Suppressor macrophage (primary cell): ENCODE measurements at places on chromosomes 16 and 17.
A peak's percentile ranks its signal among the peaks of the same experiment; 100 is the strongest.

DNA sequence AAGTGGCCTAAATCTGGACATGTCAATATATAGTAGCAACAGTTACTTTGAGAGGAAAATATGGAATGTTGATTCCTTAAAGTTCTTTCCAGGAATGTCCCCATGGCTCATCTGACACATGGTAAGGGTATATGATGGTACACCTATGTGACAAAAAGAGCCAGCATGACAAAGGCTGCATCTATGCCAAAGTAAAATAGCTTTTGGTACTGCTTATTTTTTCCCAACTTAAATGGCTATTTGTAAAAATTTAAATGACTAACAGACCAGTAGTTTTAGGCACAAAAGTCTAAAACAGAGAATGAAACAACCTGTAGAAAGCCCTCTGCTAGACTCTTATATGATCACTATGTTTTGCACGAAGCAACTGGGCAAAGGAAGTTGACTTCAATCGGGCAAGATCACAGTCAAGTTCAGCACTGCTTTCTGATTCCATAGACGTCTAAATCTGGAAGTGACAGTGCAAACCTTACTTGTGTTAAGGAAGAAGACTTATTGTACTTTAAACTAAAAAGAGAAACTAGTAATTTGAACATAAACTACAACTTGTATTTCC is 135.1 kb downstream of the SKAP1 start:
- DNase-seq, result peak; percentile 48

DNA sequence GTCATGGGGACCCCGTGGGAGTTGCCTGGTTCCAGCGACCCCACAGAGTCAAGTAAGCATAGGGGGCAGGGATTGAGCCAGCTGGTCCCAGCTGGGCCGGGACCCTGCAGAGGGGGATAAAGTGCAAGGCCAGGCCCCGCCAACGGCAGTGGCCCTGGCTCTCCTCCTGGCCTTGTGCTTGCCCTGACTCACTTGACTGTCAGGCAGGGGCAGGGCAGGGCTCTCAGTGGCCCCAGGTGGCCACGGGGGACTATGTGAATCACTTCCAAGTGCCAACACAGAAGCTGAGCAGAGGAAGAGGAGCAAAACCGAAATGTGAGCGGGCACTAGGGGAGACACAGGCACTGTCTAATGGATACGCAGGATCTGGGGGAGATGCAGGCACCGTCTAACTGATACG is 21.6 kb upstream of the NCBP3 start:
- no peak for DNase-seq

GRCh38 chr17:55673743-55674506 is 48.7 kb downstream of the TMEM100 start:
- DNase-seq, result peak; percentile 86

DNA sequence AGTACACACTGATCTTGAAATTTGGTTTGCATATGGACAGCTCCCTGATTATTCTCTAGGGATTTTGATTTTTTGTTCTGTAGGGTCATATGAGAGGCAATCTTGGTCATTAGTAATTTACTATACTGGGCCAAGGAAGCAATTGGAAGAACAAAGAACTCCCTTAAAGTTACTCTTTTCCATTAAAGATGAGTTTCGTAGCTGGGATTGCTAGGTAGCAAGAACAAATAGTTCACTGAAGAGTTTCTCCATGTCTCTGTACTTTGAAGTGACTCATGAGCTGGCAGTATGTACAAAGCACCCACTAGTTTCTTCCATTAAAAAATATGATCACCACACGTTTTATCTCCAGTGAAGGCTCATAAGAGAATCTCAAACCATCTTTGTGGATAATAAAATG is 6.2 kb upstream of the BCAS3 start:
- DNase-seq, result no peak

- DNase-seq, result no peak
Measured at GRCh38 chr17:61260071-61260797, 139.4 kb upstream of the TBX2 start.

GRCh38 chr16:29943846-29944799 is 17.8 kb upstream of the TMEM219 start:
- no peak for DNase-seq

DNA sequence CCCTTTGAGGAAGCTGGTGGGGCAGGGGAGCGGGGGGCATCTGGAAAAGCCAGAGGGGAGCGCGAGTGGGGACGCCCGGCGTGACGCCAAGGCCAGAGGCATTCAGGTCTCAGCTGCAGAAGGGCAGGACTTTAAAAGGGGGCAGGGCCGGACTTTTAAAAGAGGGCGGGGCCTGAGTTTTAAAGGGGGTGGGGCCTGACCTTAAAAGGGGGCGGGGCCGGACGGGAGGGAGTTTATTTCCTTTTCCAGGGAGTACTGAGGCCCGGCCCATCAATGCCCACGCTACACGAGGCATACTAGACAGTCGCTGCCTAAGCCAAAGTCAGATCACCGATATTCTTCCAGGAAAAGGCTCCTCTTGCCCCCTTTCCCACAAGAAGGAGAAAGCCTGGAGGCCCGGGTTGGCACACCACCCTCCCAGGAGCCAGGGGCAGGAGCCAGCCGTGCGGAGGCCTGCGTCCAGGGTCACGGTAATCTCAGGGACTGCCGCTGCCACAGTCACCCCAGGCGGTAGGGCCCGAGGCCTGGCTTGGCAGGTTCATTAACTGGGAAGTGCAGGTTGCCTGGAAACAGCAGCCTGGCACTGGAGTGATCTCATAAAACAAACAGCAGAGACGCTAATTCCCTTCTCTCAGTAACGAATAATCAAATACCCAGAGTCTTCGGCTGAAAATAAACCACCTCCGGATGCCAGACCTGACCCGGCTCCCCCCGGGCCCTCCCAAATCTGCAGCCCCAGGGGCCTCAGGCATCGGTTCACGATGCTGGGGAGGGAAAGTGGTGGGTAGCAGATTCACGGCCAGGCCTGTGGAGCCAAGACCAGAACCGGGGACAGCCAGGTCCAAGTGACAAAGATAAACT is 90.7 kb downstream of the TIMM22 start:
- DNase-seq, result peak; percentile 25

DNA sequence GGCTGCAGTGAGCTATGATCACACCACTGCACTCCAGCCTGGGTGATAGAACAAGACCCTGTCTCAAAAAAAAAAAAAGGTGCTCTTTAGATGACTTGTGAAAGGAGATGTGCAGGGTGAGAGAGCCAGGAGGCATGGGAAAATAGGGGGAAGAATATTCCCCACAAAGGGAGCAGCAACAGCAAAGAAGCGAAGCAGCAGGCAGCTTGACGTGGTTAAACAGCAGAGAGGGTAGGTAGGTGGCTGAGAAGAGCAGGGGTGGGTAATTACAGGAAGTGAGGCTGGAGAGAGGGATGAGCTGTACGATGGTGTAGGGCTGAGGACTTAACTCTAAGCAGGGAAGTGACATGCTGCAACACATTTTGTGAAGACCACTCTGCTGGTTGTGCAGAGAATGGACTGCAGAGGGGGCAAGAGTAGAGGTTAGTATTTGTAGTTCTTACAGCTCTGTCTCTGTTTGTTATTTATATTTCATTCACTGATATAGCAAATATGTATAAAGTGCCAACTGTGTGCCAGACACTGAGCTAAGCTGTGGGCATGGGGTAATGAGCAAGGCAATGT is 1.6 kb downstream of the HEATR3 start:
- DNase-seq, result peak; percentile 78

DNA sequence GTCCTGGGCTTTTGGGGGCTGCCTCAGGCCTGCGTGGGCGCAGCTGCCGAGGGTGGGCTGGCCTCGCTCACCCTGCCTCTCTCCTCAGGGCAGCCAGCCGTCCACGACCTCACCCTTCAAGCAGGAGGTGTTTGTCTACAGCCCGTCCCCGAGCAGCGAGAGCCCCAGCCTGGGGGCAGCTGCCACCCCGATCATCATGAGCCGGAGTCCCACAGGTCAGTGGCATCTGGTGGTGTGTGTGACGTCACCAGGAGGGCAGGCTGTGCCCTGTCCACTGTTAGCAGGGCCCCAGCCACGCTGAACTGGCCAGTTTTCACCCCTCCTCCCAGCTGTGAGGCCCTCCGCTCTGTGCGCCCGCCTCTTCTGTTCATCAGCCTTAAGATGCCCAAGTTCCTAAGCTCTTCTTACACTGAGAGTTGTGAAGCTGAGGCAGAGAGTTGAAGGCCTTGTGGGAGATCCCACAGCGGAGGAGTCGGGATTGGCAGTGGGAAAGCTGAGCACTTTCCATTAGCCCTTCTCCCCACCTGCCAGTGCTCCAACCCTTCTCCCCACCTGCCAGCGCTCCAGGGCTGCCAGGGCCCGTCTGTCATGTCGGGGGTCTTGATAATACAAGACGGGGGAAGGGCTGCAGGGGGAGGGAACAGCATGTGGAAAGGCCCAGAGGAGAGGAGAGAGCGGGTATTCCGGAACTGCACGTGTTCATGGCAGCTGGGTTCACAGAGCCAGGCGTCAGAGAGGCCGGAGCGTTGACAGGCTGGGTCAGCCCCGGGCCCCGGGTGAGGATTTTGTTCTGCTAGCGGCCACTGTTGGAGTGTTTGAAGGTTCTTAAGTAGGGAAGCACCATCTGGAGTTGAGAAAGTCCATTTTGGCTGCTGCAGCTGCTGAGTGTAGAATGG is 36.3 kb downstream of the OR1D5 start:
- no peak for DNase-seq

DNA sequence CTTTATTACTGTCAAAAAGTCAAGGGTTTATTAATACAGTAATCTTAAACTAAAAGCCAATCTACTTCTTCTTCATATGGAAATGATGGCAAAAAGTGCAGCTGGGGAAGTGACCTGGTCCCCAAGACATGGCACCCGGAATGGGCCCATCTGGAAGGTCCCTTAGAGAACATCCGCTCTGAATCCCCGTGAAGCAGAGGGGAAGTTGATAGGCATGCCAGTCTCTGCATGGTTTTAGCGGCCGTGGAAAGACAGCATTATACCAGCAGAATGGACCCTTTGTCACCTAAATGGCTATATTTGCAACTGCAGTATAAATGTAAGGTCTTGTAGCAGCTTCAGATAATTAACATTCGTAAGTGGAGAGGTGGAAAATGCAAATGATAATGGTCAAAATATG is 32.4 kb downstream of the COTL1 start:
- DNase-seq, result peak; percentile 62

DNA sequence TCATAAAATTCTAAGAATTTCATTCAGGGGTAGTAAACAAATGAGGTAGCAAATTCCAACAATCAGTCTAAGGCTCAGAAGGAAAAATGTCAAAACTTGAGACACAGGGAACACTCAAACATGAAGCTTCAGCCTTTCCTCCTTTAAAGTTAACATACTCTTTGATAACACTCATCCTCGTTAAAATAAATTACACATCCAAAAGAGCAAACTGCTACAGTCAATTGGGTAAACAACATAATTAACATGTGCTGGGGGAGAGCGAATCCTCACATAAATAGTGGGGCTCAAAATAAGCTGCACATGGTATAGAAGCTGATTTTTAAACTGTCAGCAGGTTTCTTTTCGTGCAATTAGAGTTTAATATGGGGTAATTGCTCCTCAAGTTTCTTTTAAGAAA is 12.9 kb downstream of the GRB2 start:
- no peak for DNase-seq

DNA sequence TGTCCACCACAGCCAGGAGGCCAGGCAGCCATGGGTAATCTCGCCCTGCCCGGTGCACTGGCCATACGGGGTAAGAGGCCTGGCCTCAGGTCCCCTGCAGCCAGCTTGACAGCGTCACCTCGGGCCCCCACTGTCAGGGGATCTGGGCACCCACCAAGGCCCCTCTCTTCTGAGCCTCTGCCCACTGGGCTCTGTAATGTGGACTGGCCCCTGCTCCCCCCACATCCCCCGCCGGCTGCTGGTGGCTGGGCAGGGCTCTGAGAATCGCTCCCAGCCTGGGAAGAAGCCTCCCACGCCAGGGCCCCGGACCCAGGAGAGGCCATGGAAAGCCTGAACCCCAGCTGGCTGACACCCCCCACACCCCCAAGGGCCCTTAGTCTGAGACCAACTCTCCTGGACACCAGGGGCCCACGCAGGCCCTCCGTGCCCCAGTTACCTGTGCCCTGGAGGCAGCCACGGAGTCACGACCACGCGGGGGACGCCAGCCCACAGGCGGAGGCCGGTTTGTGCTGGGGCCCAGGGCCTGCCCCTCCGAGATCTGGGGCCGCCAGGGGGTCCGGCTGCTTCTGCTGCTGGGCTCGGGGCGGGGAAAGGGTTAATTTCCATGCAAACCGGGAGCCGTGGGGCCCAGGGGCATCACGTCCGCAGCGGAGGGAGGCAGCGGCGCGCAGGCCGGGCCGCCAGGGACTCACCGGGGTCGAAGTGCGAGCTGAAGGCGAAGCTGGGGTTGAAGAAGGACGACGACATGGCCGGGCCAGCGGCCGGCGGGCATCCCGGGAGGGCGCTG is at the start of gene PVALEF:
TSS of gene PVALEF (plus strand) at position 262 of the 787 bp plus-strand sequence. CDS start 15,720 bp downstream, outside the sequence.
- DNase-seq, result no peak

- DNase-seq, result peak; percentile 75
Measured at GRCh38 chr16:68365167-68365817, 54.5 kb downstream of the PRMT7 start.

GRCh38 chr17:80845069-80845862 is 146.4 kb upstream of the CHMP6 start:
- DNase-seq, result peak; percentile 44

- no peak for DNase-seq
Measured at GRCh38 chr16:56795011-56795410, 65.1 kb downstream of the NUP93 start.

- no peak for DNase-seq
Measured at GRCh38 chr17:38715216-38715943, 10.3 kb downstream of the MLLT6 start.

DNA sequence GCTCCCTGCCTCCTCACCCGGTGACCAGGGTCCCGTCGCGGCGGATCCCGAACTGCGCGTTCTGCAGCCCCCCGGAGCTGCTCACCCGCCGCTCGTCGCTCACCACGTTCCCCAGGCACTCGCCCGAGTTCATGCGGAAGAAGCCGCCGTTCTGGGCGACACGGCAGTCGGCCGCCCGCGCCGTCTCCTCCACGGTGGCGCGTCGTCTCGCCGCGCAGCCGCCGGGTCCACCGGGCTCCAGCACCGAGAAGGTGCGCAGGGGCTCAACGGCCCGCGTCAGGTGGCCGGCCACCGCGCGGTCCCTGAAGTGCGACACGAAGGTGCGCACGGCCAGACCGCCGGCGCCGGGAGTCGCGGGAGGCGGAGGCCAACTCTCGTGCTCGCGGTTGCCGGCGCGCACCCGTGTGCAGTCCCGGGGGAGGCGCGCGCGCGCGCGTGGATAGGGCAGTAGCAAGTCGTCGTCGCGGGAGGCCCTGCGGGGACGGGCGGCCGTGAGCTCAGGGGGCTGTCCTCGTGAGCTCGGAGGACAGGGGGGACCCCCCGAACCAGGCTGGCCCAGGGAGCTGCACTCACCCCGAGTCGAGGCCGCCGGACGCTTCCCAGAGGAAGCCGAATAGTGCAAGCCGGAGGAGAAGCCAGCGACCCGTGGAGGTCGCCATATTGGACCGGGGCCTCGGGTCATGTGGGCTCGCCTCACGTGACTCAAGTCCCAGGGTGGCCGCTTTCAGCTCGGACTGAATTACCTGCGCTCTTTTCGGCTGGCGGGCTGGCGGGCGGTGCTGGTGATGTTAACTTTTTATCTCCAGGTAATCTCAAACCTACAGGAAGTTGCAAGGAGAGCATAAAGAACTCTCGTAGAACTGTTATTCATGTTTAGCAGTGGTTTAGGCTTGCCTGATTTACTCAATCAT is at the start of gene NAGPA:
TSS of gene NAGPA (minus strand) at position 680 of the 911 bp plus-strand sequence. CDS start at position 659, 21 bp downstream.
- DNase-seq, result peak; percentile 94

GRCh38 chr16:11004973-11005610 is 60.7 kb downstream of the CLEC16A start:
- DNase-seq, result no peak

- no peak for DNase-seq
Measured at GRCh38 chr16:68490829-68491575, 42.7 kb upstream of the SMPD3 start.

- no peak for DNase-seq
Measured at GRCh38 chr16:676913-677312, 1.4 kb downstream of the RHBDL1 start.
